ENCODE measurements at places on chromosomes 1 and 21. TPM values are rescaled to one million over a fixed set of nuclear protein-coding genes. Genes with fewer than 3 reads are reported as not detected.

DNA sequence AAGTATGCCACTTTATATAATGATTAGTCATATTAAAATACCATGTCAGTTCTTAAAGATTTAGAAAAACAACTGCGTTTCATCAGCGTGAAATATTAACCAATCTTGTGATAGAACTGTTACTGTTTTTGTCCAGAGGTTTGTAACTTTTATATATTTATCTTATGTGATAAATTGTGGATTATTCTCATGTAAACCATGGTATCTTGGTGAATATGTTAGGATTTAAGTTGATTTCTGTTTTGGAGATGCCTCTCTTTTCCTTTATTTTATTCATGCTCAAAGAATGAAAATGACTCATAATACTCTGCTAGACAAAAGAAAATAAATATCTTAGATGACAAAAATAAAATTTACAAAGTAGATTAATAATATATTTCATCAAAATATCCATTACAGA lies 88.4 kb downstream of the ADGRL4 start:
- no peak for DNase-seq
- H3K27me3 ChIP-seq, result no peaks in the 10 kb centered on the region
- no peak overlapping the region for H3K4me3 ChIP-seq
- H3K36me3 ChIP-seq, result no peaks in the 10 kb centered on the region
- no peak overlapping the region for H3K27ac ChIP-seq

- DNase-seq, result no peak
- no peaks in the 10 kb centered on the region for H3K27me3 ChIP-seq
- H3K36me3 ChIP-seq, result no peaks in the 10 kb centered on the region
- no peak overlapping the region for H3K4me3 ChIP-seq
- H3K27ac ChIP-seq, result no peak overlapping the region
- no peaks in the 10 kb centered on the region for H3K4me1 ChIP-seq
These were observed 498.2 kb upstream of the C1orf87 start for GRCh38 chr1:60571811-60572210.

- H3K27me3 ChIP-seq, result no peaks in the 10 kb centered on the region
- H3K4me1 ChIP-seq, result peaks cover 20% of the 10 kb centered on the region
- H3K27ac ChIP-seq, result no peak overlapping the region
These were observed 3.7 kb upstream of the PMVK start for GRCh38 chr1:154940213-154940560.

- H3K36me3 ChIP-seq, result no peaks in the 10 kb centered on the region
- no peak for DNase-seq
- H3K4me1 ChIP-seq, result no peaks in the 10 kb centered on the region
These were observed 158.2 kb upstream of the RUNX1 start for GRCh38 chr21:35207322-35207721.

GRCh38 chr1:118366286-118366685 lies 181.3 kb upstream of the SPAG17 start:
- no peak for DNase-seq
- no peaks in the 10 kb centered on the region for H3K36me3 ChIP-seq
- no peak overlapping the region for H3K27ac ChIP-seq
- no peaks in the 10 kb centered on the region for H3K4me1 ChIP-seq
- no peak overlapping the region for H3K4me3 ChIP-seq

GRCh38 chr1:210405316-210405715 lies 76.6 kb downstream of the HHAT start:
- no peaks in the 10 kb centered on the region for H3K27me3 ChIP-seq
- no peak for DNase-seq
- H3K36me3 ChIP-seq, result no peaks in the 10 kb centered on the region
- no peak overlapping the region for H3K4me3 ChIP-seq
- no peak overlapping the region for H3K27ac ChIP-seq

GRCh38 chr1:167409183-167409582 lies 109.1 kb downstream of the CD247 start:
- no peak for DNase-seq
- peaks cover 2% of the 10 kb centered on the region for H3K36me3 ChIP-seq
- no peak overlapping the region for H3K27ac ChIP-seq
- H3K4me3 ChIP-seq, result no peak overlapping the region
- H3K27me3 ChIP-seq, result no peaks in the 10 kb centered on the region
- H3K4me1 ChIP-seq, result no peaks in the 10 kb centered on the region

DNA sequence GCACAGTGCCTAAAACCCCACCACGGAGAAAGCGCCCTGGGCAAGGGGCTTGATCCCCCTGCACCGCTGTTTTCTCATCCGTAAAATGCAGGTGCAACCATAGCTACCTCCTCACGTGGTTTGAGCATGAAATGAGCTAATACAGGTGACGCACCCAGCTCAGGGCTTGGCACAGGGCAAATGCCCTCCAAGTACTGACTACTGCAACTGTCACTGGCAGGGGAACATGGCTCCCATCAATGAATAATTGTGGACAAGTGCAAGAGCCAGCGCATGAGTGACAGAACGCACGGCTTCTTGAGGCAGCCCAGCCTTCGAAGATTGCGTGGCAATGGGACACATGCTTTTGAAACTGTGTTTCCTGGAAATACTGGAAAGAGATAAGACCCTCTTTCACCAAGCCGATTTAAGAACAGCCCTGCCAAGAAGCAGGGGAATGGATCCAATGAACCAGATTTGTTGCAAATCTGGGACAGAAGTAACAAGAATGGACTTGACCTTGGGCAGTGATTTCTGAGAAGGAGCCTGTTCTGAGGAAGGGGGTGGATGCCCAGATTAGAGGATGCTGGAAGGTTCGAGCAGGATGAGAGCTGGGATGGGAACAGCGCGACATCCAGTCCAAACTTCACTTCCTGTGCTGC lies 92.8 kb upstream of the IFFO2 start:
- no peak for DNase-seq
- H3K36me3 ChIP-seq, result no peaks in the 10 kb centered on the region
- no peaks in the 10 kb centered on the region for H3K27me3 ChIP-seq
- no peak overlapping the region for H3K27ac ChIP-seq
- no peak overlapping the region for H3K4me3 ChIP-seq
- H3K4me1 ChIP-seq, result no peaks in the 10 kb centered on the region

DNA sequence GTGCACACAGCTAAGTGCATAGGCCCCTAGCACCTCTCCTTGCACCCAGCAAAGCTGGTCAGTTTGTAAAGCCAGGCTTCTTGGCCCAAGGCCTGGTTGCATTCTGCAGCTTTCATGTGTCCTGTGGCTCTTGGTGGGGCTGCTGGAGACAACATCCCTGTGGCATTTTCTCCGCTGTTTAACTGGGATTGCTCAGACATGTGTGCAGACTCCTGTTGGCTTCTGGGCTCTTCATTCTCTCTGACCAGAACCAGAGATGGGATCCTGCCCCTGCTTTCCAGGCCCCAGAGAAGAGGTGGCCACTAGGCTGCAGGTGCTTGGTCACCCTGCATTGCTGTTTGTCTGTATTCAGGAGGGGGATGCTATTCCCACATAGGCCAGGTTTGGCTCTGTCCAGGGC lies 50.8 kb downstream of the FAM78B start:
- H3K4me3 ChIP-seq, result no peak overlapping the region
- no peaks in the 10 kb centered on the region for H3K27me3 ChIP-seq
- no peak overlapping the region for H3K27ac ChIP-seq
- DNase-seq, result no peak
- H3K36me3 ChIP-seq, result no peaks in the 10 kb centered on the region
- peaks cover 10% of the 10 kb centered on the region for H3K4me1 ChIP-seq

DNA sequence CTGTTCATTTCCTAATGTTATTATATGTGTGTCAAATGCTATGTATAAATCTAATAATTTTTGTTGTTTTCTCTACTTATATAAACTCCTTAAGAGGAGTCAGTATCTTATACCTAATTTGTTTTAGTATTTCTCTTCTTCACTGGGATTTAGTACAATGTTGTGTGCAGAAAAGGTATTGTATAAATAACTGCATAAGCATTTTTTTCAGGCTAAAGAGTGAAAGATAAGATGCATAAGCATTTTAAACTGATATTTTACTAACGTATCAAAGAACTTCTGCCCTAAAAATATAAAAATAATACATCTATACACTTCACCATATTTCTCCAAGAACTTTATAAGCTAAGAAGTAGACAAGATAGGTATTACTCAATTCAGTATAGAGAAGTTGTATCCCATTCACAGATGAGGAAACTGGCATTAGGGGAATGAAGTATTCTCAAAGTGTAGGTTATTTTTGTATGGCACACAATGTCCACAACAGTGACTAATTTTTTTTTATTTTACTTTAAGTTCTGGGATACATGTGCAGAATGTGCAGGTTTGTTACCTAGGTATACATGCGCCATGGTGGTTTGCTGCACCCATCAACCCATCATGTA lies 59.3 kb downstream of the NUP210L start:
- H3K27ac ChIP-seq, result no peak overlapping the region
- no peaks in the 10 kb centered on the region for H3K4me1 ChIP-seq
- H3K27me3 ChIP-seq, result no peaks in the 10 kb centered on the region
- H3K36me3 ChIP-seq, result no peaks in the 10 kb centered on the region

DNA sequence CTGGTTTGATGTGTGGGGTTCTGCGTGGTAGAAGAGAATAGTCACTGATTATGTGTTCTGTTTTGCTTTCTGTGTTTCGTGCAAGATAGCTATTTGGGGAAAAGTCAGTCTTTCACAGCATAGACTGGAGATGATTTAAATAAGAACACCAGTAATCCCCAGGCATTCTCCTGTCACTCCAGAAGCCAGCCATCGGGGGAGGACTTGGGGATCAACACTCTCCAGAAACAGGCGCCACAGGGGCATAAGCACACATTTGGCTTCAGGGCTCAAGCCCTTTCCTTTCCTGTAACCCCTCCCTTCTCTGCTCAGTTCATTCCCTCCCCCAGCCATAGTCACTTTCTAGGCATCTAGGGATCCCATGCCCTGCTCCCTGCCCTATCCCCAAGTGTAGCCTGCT lies 97.3 kb upstream of the BEND5 start:
- H3K27me3 ChIP-seq, result no peaks in the 10 kb centered on the region
- no peak overlapping the region for H3K4me3 ChIP-seq

DNA sequence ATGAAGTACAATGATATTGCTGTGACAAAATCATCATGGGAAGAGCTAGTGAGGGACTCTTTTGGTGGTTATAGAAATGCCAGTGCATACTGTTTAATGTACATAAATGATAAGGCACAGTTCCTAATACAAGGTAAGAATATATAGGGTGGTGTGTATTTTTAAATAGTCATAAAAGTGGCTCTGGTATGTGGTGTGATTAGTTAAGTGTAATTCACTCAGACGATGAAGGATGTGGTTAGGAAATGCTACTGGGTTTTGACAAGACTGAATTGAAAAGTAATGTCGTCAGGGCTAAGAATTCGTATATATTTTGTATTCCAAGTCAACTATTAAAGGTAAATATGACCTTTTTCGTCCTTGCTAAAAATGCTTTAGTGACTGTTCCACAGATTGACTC lies 101.7 kb downstream of the USP25 start:
- no peak for DNase-seq
- no peak overlapping the region for H3K4me3 ChIP-seq
- no peak overlapping the region for H3K27ac ChIP-seq
- no peaks in the 10 kb centered on the region for H3K4me1 ChIP-seq
- H3K36me3 ChIP-seq, result peaks cover 7% of the 10 kb centered on the region

GRCh38 chr1:14812189-14812588 lies 213.7 kb downstream of the KAZN start:
- no peak overlapping the region for H3K4me3 ChIP-seq
- no peaks in the 10 kb centered on the region for H3K27me3 ChIP-seq
- H3K4me1 ChIP-seq, result peaks cover 15% of the 10 kb centered on the region
- H3K36me3 ChIP-seq, result no peaks in the 10 kb centered on the region
- no peak overlapping the region for H3K27ac ChIP-seq

GRCh38 chr1:230894664-230895063 lies 26.3 kb upstream of the C1orf198 start:
- no peak overlapping the region for H3K27ac ChIP-seq
- DNase-seq, result no peak
- no peak overlapping the region for H3K4me3 ChIP-seq
- no peaks in the 10 kb centered on the region for H3K4me1 ChIP-seq
- H3K36me3 ChIP-seq, result no peaks in the 10 kb centered on the region

DNA sequence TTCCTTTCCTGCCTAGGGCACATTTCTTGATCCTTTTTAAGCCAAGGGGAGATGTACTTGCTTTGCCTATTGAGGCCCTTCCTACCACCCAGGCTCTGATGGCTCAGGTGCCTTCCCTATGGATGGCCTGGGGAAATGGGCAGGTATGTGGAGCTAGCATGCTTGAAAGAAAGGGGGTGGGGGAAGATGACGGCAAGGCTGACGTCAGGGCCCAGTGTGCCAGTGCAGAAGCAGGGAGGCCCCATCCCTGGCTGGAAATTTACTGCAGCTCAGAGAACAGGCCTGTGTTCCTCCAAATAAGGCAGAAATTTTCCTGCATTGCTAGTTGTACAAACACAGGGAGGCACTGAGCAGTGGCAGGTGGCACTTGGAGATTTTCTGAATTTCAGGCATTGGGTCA lies 453.2 kb upstream of the VAMP3 start:
- H3K4me3 ChIP-seq, result no peak overlapping the region
- H3K27me3 ChIP-seq, result no peaks in the 10 kb centered on the region
- H3K36me3 ChIP-seq, result no peaks in the 10 kb centered on the region

GRCh38 chr21:42850866-42851391 lies 28.4 kb downstream of the WDR4 start:
- no peaks in the 10 kb centered on the region for H3K4me1 ChIP-seq
- peaks cover 15% of the 10 kb centered on the region for H3K36me3 ChIP-seq
- DNase-seq, result no peak

- no peaks in the 10 kb centered on the region for H3K27me3 ChIP-seq
- DNase-seq, result peak; percentile 54
- H3K27ac ChIP-seq, result no peak overlapping the region
These were observed 3.6 kb upstream of the SPSB1 start for GRCh38 chr1:9289090-9289534.

GRCh38 chr1:235008239-235008638 lies 120.4 kb downstream of the TOMM20 start:
- H3K27me3 ChIP-seq, result no peaks in the 10 kb centered on the region
- H3K4me3 ChIP-seq, result no peak overlapping the region
- no peaks in the 10 kb centered on the region for H3K36me3 ChIP-seq
- H3K27ac ChIP-seq, result no peak overlapping the region
- no peaks in the 10 kb centered on the region for H3K4me1 ChIP-seq
- DNase-seq, result no peak

- no peaks in the 10 kb centered on the region for H3K36me3 ChIP-seq
- no peak overlapping the region for H3K27ac ChIP-seq
- no peaks in the 10 kb centered on the region for H3K27me3 ChIP-seq
These were observed 21.5 kb upstream of the GPR37L1 start for GRCh38 chr1:202101184-202101583.

- H3K27me3 ChIP-seq, result no peaks in the 10 kb centered on the region
- peaks cover 5% of the 10 kb centered on the region for H3K4me1 ChIP-seq
- no peak for DNase-seq
- H3K27ac ChIP-seq, result no peak overlapping the region
These were observed 25.0 kb downstream of the SZT2 start for GRCh38 chr1:43414634-43415223.

GRCh38 chr1:188888386-188888785 lies 1589.3 kb downstream of the BRINP3 start:
- H3K36me3 ChIP-seq, result no peaks in the 10 kb centered on the region
- H3K27ac ChIP-seq, result no peak overlapping the region
- DNase-seq, result no peak
- no peaks in the 10 kb centered on the region for H3K27me3 ChIP-seq
- H3K4me3 ChIP-seq, result no peak overlapping the region

- no peaks in the 10 kb centered on the region for H3K27me3 ChIP-seq
- H3K27ac ChIP-seq, result no peak overlapping the region
These were observed 217.0 kb downstream of the DNAH14 start for GRCh38 chr1:225146478-225146877.

MKNK1 gene
- total RNA-seq, result 49.7 TPM

OLIG2 gene
- not detected for total RNA-seq

PLEKHG5 gene
- total RNA-seq, result 14.0 TPM

COL11A1 gene
- 0.35 TPM for total RNA-seq

LGR6 gene
- 4.1 TPM for total RNA-seq

PTPRC gene
- total RNA-seq, result 60.2 TPM

MASP2 gene
- total RNA-seq, result not detected

RAP1A gene
- 91.3 TPM for total RNA-seq

SVBP gene
- total RNA-seq, result 15.5 TPM

Data from kidney (tissue), 22 donors.